Mesenchymal stem cell (in vitro differentiated cells and primary cell): ENCODE measurements at places on chromosomes 6 and 20.

DNA sequence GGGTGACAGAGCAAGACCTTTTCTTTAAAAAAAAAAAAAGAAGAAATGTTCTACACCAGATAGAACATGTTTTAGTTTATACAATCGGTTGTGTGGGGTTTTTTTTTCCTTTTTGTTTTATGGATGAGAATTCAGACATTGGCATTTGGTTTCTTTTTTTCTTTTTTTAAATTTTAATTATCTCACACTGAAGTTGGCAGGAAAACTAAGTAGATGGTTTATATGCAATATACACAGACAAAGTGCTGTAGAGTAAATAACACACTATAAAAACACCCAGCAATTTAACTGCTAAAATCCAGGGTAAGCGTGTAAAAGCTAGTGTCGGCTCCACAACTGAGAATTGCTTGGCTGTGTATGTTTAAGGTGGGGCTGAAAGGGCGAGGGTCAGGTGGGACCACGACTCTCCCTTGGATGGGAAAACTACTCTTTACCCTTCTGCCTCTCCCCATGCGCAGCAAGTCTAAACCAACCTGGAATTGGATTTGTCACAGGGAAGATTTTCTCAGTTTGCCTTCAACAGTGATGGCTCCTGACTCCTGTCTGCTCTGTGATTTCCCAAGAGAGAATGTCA is 147.1 kb upstream of the MARCKS start:
- DNase-seq = no peak

GRCh38 chr6:22078802-22079545 is 217.9 kb downstream of the PRL start:
- no peak for DNase-seq

DNA sequence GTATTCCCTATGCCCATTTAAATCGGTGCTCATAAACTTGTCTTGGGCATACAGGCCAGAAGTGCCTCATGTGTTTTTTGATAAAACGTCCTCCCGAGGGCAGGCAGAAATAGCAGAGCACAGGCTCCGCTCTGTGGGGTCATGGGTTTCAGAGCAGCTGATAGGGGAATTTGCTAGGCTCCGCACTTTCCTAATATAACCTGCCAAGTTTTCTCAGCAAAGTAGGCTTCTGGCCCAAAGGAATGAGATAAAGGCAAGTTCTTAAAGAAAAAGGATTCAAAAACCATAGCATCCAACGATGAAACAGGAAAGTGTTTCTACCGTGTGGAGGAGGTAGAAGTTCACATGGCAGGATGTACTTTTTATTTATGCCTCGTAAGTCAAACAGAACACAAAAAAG is 69.8 kb upstream of the RALGAPA2 start:
- no peak for DNase-seq

- DNase-seq = no peak
Measured at GRCh38 chr6:41464481-41464880, 81.7 kb upstream of the FOXP4 start.

DNA sequence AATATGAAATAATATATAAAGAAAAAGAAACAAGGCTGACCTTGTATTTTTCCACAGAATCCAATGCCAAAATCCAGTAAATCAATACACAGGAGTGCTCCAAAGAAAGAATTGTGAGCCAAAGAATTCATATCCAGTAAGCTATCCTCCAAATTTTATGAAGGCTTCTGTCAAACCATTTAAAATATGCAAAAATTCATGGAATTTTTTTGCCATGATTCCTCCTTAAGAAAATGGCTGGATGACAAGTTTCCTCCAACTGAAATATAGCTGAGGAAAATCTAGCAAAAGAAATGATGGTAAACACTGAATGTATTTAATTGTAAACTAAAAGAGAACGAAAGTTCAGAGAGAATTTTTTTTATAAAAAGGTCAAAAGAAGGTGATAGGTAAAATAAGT is 290.3 kb downstream of the UBE3D start:
- DNase-seq = no peak

DNA sequence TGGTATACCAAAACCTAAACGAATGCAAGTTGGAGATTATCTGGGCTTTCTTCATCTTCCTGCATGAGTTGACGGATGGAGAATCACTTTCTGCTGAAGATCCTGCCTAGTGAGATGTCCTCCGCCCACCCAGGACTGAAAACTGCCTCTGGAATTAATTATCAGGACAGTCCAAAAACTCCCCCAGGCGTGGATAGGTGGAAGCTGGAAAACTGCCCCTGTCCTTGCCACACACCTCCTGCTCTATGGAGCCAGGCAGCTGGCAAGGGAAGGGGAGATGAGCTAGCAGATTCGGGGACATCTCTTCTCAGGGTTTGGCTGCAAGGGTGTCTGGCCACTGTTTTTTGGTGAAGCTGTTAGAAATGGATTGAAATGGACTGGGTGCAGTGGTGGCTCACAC is 89.3 kb upstream of the ZNFX1 start:
- no peak for DNase-seq

DNA sequence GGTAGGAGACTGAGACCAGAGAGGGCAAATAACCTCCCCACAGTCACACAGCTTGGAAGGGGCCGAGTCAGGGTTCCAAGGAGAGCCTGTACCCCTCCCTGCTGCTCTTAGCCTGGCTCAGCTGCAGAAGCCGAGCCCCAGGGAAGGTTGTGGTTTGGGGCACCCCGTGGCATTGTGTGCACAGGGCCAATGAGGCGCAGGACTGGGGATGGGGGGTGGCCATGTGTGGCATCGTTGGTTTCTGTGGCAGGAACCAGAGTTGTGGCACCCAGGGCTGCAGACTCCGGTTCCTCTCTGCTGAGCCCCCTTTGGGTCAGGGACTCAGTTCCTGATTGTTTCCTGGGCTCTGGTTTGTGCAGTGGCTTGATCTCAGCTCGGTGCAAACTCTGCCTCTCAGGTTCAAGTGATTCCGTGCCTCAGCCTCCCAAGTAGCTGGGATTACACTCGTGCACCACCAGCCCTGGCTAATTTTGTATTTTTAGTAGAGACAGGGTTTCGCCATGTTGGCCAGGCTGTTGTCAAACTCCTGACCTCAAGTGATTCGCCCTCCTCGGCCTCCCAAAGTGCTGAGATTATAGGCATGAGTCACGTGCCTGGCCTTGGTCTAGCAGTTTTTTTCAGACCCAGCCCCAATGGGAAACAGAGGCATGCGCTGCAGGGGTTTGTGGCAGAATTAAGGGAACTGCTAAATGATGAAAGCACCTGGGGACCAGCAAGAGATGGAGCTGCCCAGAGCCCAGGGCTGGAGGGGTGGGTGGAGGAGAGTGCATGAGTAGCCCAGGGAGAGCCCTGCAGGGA is 221.0 kb upstream of the SULF2 start:
- no peak for DNase-seq

DNA sequence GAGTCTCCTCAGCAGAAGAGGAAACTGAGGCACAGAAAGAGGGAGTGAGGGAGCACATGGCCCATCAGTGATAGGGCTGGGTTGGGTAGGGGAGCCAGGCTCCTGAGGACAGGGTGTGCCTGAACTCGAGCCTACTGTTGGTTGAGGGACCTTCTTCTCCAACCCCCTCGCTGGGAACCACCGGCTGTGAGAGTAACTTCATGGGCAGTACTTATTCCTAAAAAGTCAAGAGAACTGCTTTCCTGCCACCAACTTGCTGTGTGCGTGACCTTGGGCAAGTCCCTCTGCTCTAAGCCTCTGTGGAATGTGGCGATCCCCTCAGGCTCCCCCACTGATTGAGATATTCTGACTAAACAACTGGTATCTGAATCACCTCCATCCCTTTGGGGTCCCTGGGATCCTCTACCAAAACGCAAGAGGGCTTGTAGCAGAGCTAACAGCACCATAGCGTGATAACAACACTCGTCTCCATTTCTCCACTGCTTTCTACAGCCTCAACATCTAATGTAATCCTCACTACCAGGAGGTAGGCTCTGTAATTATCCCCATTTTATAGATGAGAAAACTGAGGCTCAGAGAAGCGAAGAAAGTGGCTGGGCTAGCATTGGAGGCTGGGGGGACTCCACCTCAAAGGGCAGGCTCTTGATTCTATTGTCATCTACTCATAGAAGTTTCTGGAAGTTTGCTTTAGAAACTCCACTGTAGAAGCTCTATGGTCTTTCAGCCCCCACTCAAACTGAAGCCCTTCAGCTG is 76.0 kb downstream of the JPH2 start:
- no peak for DNase-seq

GRCh38 chr20:36941401-36941835 is 10.1 kb downstream of the SAMHD1 start:
- DNase-seq = no peak

GRCh38 chr6:170296423-170296745 is 5.5 kb upstream of the DLL1 start:
- DNase-seq = no peak

- peak; percentile 72 for DNase-seq
Measured at GRCh38 chr20:44720997-44721784, 6.0 kb downstream of the CCN5 start.

GRCh38 chr6:111980143-111980542 is 73.8 kb upstream of the CCN6 start:
- DNase-seq = no peak

GRCh38 chr6:134175532-134176263 is 123.3 kb upstream of the SLC2A12 start:
- peak; percentile 83 for DNase-seq

DNA sequence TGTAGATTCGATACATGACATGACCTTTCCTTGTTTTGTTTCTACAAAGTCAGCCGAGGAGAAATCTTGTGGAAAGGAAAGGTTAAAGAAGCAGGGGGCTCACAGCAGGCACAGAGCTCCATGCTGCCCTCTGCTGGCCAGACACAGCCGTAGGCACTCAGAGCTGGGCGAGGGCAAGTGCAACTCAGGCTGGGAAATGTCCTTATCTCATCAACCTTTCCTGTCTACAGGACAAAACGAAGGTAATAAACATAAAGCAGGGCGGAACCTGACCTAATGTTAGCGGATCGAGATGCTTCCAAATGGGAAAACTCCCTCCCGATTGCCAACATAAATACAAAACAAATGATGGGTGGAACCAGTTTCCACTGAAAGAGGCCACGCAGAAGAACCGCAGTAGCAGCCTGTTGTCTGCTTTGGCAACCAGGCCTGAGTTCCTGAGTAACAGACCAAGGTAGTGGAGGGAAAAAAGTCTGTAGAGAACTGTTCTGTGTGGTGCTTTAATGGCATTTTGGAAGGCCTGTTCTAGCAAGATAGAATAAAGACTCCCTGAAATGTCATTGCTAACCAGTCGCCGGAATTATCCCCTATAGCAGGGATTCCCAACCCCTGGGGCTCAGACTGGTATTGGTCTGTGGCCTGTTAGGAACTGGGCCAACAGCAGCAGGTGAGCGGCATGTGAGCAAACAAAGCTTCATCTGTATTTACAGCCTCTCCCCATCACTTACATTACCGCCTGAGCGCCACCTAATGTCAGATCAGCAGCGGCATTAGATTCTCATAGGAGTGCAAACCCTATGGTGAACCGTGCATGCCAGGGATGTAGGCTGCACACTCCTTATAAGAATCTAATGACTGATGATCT is 85.2 kb downstream of the MBOAT1 start:
- DNase-seq = peak; percentile 48

DNA sequence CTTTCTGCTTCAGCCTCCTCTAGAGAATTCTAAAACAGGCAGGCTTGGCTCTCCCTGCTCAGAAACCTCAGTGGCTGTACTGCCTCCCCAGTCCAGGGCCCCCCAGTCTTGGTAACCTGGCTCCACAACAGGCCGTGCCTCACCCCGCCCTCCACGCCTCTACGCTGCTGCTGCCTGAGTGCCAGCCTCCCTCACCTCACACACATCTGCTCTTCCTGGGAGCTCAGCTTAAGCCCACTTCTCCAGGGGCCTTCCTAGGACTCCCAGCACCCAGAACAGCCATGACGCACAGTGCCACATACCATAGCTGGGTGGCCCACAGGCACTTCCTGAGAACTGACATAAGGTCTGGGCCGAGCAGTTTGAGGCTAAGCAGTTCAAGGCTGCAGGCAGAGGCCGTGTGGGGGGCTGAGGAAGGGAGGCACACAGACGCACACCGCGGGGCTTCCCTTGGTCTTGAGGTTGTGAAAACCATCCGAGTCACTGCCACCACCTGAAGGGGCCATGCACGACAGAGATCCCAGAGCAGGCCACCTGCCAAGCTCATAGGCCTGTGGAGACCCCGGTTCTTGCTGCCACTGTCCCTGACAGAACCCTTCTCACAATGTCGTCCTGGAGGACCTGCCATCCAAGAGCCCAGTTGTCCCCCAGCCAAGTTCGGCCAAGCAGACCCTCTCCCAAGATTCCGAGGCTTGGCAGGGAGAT is 42.6 kb downstream of the DSTN start:
- peak; percentile 84 for DNase-seq

DNA sequence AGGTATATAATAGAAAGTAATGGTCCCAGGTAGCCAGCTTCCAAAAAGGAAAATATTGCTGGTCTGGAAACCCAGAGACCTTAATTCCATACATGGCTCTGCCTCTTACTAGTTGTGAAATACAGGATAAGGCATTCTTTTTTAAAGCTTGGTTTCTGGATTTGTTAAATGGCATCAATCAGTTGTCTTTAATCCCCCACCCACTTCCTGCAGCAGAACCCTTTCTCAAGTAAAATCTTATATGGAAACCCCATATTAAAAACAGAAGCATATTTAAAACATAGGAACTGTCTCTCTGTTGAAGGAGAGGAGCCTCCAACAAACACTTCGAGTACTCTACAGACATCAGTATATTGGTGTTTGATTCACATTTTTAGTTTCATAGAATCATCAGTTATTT is 6.2 kb upstream of the LCA5 start:
- no peak for DNase-seq

DNA sequence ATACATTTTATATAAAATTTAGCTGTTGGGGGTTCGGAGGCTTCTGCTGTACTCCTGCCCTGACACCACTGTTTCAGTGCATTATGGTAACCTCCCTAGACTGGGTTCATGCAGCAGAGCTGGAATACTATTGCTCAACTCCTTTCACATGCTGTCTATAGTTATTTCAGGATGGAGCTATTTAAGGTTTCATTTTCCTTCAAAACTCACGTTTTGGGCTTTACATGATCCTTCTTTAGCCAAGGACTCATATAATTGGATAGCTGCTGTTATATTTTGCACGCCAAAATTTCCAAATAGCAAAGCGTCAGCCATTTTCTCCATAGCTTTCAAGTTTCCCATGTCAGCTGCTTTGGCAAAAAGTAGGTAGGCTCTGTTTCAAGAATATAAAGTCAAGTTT is 76.8 kb downstream of the SEL1L2 start:
- DNase-seq = no peak

DNA sequence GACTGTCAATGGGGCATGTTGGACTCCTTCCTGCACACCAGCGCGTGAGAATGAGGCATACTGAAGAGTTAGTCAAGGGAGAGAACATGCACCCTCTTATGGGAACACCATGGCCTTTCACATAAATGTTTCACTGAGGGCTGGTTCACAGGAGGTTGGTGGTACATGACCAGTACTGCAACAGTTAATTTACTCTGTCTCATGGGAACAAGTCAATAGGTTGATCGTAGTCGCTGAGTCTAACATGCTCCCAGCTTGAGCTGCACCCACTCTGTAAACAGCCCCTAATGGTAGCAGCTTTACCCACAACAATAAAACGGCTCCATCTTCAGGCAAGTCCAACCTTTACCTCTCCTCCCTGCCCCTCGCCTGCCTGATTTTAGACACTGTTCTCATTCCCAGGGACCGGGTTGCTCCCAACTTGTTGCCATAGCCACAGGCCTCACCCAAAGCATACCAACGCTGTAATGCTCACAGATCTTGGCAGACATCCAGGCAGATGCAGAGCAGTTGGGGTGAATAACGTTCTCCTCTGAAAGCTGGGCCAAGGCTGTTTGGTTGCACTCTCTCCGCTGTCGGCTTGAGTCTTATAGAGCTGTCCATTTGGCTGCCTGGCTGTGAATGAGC is 111.3 kb downstream of the LY86 start:
- peak; percentile 87 for DNase-seq
